Right ventricle myocardium superior (tissue), 1 donor: ENCODE measurements at places on chromosomes 4 and X. TPM values are rescaled to one million over a fixed set of nuclear protein-coding genes. Genes with fewer than 3 reads are reported as not detected.
A peak's percentile ranks its signal among the peaks of the same experiment; 100 is the strongest.

- no peak for DNase-seq
Observed at GRCh38 chr4:26051240-26051639, 137.2 kb downstream of the SMIM20 start.

GRCh38 chr4:87732033-87732765, 67.2 kb upstream of the IBSP start:
- DNase-seq, result no peak

DNA sequence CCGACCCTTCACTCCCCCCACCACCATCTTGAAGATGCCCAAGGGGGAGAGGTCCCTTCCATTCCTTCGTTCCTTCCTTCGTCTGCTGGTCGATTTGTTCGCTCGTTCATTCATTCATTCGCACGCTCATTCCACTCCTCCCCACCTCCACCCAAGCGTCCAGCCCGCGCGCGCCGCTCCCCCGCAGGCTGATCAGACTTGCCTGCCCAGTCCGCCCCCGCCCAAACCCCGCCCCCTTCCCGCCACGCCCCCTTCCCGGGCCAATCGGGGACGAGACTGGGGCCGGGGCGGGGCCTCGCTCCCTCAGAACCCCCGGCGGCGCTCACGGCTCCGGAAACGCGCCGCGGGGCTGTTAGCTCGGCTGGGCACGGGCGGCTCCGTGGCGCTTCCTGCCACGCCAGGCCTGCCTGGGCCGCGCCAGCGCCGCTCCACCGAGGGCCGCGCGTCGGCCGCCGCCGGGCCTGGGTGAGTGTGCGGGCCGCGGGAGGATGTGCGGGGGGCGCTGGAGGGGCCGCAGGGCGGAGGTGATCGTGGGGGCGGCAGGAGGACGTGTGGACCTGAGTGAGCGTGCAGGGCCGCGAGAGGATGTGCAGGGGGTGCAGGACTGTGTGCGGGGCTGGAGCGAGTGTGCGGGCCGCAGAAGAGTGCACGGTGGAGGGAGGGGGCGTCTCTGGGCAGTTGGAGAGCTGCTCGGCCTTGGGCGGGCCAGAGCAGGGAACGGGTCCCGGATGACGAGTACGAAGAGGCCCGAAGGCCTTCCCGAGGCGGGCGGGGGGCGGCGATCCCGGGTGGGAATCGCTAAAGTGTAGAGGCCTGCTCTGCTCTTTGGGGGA, at the start of gene ZNF275:
Gene ZNF275 (plus strand): TSS at position 333 of the 833 bp plus-strand sequence. CDS start 2,527 bp downstream, outside the sequence.
- DNase-seq, result peak; percentile 87

DNA sequence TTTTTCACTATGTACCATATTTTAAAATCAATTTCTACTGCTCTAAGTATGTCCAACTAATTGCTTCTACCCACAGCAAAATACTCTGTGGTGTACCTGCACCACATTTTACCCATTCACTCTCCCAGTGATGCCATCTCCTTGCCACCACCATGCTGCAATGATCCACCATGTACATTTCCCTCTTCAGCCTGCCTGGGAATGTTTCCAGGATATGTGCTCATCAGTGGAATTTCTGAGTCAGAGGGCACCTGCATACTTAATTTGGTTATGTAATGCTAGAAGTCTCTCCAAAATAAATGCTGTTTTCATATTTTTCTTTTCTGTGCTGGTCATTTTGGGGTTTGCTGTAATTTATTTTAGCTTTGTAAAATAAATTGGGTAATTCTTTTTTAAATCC, 33.2 kb upstream of the OCIAD2 start:
- DNase-seq, result no peak

UCHL1 gene
- total RNA-seq, result 9.5 TPM

ASB12 gene
- total RNA-seq, result 2.7 TPM

- DNase-seq, result no peak
Observed at GRCh38 chr4:169440446-169440845, 169.7 kb upstream of the SH3RF1 start.

DNA sequence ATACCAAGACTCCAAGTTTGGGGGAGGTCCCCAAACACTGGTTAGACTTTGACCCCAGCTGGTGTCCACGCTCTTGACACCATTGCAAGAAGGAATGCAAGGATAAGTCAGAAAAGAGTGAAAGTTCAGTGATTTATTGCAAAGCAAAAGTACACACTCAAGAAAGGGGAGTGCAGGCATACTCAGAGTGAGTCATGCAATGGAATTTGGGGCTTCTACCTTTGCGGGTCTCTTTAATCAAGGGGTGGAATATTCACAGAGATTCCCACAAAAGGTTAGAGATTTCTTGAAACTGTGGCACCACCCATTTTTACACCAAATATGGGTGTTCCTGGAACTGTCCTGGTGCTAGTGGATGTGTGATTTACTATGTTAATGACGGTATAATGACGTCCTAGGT, 5.2 kb upstream of the SMIM10L2A start:
- DNase-seq, result no peak

HNRNPDL gene
- 104 TPM for total RNA-seq

DNA sequence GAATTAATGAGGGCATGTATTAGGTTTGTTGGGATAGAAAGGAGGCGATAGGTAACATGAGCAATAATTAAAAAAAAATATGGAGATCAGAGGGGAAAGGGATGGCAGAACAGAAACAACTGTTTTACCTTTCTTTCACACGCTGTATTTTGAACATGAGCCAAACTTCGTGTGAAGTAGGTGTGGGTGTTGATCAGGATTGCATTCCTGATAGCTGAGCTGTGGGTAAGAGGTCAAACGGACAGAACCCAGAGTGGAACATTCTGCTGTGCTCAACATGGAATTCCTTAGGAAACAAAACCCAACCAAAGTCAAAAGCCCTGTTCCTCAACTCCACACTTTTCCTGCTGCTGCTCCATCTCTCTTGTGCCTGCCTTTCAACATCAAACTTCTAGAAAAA, 162.5 kb upstream of the CASK start:
- DNase-seq, result no peak

CXCL5 gene
- total RNA-seq, result 0.11 TPM

G3BP2 gene
- 69.2 TPM for total RNA-seq

DNA sequence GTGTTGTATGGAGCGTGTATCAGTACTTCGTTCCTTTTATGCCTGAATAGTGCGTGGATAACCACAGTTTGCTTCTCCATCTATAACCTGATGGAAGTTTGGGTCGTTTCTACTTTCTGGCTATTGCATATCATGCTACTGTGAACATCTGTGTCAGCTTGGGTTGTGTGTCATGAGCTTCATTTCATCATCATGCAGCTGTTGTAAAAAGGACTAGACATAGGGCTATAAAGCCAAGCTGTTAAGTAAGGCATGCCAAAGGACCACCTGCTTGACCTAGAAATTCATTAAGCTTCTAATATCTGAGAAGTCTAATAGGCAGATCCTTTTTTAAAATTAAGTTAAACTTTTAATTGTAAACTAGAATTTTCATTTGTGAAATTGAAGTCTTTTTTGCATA, 18.4 kb downstream of the SMS start:
- no peak for DNase-seq

DNA sequence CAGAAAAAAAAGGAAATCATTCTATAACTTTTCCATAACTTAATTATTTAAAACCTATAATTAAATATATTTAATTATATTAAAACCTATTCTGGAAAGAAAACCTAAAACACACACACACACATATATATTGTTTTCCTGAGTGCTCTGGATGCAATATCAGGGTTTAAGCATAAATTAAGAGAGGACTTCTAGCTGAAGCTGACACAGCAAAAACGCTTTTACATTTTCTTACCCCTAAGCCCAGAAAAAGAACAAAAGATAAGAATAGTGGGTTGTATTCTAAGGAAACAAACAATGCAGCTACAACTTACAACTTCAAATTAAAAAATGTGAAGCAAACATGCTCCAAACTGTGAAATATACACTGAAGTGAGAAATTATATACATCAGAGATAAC, 52.3 kb downstream of the TMPRSS11B start:
- DNase-seq, result no peak

FGD1 gene
- total RNA-seq, result 7.5 TPM

EVC2 gene
- 1.6 TPM for total RNA-seq

PNMA5 gene
- total RNA-seq, result not detected

DNA sequence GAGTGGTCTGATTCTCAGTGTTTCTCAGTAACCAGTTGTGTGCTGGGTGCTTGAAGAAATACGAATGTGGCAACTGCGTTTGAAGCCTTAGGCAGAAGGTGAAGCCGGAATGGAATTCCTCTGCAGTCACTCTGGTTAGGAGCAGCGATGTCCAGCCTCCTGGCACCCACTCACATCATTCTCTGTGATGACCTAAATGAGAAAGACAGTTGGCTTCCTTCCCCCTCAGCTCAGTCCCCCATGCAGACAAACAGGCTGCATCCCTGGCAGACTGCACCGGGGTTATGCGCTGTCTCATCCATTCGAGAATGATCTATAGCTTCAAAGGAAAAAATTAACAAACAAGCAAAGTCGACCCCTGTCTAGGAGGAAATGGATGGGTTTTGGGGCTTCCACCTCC, 170.1 kb upstream of the SCML1 start:
- DNase-seq, result no peak

DNA sequence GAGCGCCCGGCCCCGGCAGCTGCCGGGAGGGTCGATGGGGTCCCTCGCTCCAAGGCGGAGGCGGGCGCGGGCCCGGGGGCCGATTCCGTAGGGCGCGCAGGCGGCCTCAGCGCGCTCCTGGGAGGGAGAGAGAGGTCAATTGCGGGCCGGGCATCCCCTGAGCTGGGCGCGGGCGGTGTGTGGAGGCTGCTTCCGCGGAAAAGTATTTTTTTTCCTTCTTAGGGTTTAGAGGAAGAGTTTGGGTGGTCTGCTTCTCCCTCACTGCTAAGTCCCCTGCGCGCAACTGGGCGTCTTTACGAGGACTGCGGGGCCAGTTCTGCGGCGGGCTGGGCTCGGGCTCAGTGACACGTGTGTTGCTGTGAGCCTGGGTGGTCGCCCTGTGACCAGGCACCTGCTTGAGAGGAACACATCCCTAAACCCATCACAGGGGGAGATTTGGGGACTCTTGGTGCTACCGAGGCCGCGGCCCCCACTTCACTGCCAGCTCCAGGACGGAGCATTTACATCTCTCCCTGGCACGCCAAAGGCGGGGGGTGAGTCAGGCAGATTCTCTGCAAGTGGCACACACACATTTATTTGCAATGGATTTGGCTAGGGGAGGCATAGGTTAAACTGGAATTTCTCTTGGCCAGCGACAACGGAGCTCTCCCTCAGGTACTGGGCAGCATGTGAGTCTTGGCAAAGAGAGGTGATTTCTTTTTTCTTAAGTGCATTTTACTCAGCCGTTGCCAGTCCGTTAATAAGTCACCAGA, 151.2 kb upstream of the SLC4A4 start:
- DNase-seq, result peak; percentile 45

DNA sequence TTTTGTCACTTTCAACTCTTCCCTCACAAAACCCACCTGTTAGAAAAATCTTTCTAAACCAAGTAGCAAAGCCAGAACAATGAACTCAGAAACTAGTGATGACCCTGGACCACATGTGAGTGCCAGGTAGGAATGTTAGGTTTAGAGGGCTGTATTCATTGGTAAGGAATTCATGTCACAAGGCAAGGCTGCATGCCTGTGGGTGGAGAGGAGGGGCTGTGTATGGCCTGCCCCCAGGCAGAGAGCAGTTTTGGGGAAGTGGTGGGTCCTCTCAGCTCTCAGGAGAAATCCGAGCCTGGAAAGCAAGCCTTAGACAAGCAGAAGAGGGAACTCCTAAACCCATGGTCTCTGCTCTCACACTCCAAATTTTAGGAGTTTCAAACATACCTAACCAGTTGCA, 2.4 kb downstream of the RNF175 start:
- DNase-seq, result no peak

GRCh38 chrX:150980186-150980585, 2.9 kb upstream of the HMGB3 start:
- no peak for DNase-seq

DNA sequence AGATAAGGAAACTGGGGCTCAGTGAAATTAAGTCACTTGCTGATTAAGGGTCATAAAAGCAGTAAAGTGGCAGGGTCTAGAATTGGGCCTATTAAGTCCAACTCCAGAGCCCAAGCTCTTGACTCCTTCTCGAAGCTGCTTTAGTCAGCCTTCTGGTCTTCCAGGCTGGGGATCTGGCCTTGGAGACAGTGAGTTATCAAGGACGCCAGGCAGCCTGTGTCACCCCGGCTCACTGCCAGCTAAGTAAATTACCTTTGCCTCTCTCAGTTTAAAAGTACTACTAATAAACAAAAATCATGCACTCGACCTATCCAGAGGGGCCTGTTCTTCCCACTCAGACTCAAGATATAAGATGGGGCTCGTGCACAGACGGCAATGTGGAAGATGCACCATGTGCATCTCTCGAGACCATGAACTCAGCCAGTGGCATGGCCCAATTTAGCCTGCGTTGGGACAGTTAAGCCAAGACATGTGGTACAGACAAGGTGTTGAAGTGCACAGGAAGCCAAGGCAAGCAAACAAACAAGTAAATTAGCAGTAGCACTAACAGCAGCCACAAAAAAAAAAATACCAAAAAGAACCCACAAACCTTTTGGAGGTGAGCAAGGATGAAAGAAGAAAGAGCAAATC, 62.0 kb upstream of the MAP3K15 start:
- DNase-seq, result no peak

PPP4R3C gene
- not detected for total RNA-seq

TRIM61 gene
- 2.0 TPM for total RNA-seq

DNA sequence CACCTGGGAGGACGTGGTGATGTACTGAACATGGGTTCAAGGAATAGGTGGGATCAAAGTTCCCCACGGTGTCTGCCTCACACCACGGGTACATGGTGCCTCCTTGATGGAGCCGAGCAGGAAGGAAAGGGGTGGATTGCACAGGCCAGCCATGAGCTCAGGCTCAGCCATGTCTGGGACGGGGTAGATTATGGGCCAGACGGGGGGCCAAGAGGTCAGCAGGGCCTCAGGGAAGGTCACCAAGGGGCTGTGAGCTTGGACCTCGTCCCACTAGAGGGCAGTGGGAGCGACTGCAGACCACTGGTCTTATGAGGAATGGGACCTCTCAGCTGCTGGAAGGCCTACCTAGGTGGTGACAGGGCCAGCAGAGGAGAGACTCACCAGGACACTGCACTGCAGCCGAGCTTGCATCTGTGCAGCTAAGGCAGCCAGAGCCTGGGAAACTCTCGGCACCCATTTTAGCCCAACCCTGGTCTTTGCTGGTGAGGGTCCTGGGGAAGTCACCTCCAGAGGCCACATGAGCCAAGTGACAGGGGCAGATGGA, 38.4 kb downstream of the JAKMIP1 start:
- DNase-seq, result no peak

DNA sequence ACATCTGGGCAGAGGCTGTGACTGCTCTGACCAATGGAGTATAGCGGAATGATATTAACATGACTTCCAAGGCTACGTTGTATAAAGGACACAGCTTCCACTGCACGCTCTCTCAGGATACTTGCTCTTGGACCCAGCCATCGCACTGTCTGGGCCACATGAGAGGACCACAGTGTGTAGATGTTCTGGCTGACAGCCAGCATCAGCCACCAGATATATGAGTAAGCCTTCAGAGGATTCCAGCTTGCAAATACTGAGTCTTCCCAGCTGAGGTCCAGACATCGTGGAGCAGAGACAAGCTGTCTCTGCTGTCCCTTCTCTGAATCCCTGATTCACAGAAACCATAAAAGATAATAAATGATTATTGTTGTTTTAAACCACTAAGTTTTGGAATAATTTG, 146.8 kb upstream of the USP9X start:
- no peak for DNase-seq

RHOXF2 gene
- total RNA-seq, result not detected
